ENCODE measurements at places on chromosomes 4 and X.

DNA sequence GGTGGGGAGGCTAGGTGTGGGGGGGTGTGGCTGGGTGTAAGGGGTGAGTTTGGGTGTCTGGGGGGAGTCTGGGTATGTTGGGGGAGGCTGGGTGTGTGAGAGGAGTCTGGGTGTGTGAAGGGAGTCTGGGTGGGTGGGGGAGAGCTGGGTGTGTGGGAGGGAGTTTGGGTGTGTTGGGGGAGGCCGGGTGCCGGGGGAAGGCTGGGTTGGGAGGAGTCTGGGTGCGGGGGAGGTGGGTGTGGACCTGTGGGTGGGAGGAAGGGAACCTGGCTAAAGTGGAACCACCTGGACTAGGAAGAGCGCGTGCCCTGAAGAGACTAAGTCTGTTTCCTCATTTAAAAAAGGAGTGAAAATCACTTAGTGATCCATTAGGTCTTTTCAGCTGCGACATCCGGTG, 18.3 kb downstream of the SPON2 start:
- DNase-seq, result no peak

- DNase-seq, result no peak
Measured at GRCh38 chrX:149531599-149531998, 9.2 kb upstream of the EOLA1 start.

- no peak for DNase-seq
Measured at GRCh38 chr4:133096972-133097371, 52.1 kb upstream of the PCDH10 start.

GRCh38 chr4:88008122-88008742, 797 bp downstream of the PKD2 start:
- no peak for DNase-seq

DNA sequence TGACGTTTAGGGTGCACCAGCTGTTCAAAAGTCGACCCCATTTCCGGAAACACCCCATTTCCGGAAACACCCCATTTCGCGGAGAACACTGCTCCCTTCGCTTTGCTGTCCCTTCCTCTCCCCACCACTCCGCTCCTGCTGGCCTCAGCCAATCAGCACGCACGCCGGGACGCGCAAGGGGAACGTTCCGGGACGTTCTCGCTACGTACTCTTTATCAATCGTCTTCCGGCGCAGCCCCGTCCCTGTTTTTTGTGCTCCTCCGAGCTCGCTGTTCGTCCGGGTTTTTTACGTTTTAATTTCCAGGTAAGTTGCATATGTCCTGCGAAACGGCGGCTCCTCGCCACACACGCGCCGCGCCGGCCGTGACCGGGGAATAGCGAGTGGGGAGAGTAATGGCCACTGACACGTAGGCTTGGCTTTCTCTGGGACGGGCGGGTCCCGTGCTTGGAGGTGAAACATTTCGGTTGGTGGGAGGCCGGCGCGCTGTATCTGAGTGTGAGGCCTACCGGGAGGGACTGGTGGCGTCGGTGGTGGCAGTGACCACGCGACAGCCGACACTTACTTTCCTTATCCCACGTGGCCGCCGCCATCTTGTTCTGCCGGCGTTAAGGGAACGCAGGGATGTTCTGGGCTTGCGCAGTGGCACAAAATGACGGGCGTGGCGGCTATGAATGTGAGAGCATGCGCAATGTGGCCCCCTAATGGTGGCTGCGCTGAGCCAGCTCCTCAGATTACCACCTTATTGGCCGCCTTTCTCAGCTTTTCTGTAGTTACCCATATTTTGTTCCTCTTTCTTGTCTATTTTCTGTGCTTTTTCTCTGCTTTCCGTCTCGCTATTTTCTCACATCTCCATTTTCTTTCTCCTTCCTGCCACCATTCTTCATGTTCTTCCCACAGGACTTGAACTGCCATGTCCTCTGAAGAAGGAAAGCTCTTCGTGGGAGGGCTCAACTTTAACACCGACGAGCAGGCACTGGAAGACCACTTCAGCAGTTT, at the start of gene RBM3:
RBM3 (plus strand) TSS at position 215 of the 997 bp plus-strand sequence; CDS start at position 912, 697 bp downstream.
- DNase-seq, result peak; percentile 70

DNA sequence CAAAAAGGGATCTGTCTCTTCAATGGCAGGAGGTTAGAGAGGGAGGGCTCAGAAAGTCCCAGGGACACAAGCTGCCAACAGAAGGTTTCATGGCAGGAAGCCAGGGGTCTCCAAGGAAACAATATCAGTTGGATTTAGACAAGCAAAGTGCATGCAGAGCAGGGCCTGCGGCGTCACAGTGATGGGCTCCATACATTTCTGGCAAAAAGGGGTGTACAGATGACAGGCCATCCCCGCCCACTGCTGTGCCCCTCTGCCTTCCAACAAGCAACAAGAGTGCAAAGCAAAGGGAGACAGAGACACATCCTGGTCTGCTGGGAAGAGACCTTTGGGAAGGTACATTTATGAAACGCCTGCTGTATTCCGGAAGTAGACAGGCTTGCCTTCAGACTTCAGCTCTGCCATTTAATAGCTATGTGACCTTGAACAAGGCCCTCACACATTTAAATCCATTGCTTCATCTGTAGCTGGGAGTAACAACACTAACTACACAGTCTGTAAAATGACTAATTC, 121.2 kb downstream of the AFAP1 start:
- DNase-seq, result no peak

DNA sequence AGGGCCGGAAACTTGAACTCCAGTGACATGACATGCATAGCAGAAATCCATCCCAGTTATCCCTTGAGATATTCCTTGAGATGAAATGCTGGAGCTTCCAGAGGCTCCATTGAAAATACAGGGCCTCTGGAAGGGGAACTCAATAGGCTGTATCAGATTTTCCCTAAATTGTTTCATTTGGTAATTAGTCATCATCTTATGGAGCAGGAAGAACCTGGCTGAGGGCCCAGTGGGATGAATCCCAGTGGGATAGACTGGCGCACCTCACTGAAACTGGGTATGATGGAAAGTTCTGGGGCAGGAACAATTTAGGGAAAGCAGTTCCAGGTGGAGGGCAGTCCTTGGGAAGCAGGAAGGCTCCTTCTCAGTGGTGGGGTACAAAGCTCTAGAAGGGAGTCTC, 307.8 kb upstream of the DIPK2B start:
- no peak for DNase-seq

DNA sequence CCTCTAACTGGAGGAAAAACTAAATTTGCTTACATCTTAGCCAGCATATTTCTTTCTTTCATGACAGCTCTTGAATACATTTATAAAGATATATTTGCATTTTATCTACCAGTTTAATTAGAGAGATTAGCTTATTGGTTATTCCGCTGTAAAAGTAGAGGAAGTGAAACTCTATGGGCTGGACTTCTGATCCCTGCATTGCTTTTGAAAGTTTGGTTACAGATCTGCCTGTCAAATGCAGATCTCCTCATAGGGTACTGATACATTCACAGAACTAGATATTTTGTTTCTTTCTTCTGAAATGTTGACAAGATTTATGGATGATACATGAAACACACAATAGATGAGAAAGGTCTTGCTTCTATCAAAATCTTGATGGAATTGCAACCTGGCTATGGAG, 581.4 kb upstream of the AADAT start:
- DNase-seq, result no peak

GRCh38 chr4:72209600-72209999, 177.8 kb downstream of the NPFFR2 start:
- DNase-seq, result no peak

DNA sequence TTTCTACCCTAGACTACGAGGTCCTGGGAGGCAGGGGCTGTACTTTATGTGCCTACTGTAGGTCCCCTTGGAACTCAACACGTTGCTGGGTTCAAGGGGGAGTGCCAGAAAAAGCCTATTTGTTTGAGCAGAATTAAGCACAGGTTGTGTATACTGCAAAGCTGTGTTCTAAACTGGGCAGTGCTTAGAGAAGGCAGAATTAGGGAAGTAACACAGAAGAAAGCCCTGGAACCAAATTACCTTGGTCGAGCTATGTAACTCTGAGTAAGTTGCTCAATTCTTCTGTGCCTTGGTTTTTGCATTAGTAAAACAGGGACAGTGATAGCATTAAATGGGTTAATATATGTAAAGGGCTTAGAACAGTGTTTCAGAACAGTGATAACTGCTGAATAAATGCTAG, 245.0 kb upstream of the SFRP2 start:
- DNase-seq, result no peak

DNA sequence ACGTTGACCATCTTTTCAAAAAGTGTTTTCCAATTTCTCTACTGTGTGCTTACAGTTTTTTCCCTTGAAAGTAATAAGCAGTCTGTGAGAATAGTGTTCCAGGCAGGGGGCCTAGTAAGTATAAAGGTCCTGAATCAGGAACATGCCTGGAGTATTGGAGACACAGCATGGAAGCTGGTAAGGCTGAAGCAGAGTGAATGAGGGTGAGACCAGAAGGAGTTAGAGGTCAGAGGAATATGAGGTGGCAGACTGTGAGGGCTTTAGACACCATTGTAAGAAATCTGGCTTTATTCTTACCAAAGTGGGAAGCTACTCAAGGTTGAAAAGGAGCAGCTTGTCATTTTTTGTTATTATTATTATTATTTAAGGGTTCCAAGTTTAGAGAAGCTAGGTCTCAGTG, 107.4 kb downstream of the CT47B1 start:
- no peak for DNase-seq

GRCh38 chr4:30399476-30399875, 320.7 kb upstream of the PCDH7 start:
- no peak for DNase-seq

DNA sequence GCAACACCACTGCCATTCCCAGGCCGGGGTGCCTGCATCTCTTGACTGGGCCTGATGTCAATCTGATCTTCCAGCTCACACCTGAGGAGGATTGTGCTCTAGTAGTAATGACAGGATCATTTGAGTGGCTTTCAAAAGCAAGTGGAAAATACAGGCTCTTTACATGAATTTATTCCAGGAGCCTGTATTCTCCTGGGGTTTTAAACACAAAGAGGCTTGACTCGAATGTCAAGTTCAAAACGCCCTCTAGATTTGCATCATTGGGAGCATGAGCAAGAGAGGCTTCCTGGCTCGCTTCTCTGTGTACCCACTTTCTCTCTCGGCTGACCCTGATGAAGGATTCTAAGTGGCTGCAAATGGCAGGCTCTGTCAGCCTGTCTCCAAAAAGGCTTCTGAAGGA, 199.5 kb upstream of the PUDP start:
- no peak for DNase-seq

DNA sequence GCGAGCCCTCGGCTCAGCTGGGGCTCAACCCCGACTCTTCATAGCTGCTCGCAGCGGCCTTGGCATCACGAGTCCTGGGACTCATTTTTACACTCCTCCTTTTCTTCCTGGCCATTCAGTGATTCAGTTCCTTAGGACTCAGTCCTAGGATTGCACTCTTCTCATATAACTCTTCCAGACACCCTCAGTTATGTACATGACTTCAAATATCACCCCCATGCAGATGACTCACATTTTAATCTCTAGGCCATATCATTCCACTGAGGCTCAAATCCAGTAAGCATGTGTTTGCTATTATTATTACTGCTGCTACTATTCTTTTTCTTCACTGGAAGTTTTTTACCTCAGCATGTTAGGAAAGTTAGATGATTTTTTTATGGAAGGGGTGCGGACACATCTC, 14.4 kb downstream of the ITGB1BP2 start:
- DNase-seq, result no peak

DNA sequence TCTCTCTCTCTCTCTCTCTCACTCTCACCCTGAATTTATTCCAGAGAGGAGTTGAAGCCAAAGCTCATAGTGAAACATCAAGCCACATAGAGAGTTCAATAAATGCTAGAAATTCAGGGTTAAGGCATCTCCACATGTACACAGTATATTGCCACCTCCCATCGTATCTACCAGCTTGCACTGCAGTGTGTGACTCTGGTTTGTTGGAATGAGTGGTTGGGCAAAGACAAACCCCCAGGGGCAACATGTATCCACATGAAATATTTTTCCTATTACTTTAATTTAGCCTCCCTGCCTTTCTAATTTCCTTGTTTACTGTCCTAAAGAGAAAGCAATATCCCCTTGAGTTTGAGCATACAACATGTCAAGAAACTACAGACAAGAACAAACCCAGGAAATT, 247.3 kb downstream of the SPATA18 start:
- DNase-seq, result no peak

- DNase-seq, result no peak
Measured at GRCh38 chrX:131828482-131828881, 194.6 kb upstream of the STK26 start.

DNA sequence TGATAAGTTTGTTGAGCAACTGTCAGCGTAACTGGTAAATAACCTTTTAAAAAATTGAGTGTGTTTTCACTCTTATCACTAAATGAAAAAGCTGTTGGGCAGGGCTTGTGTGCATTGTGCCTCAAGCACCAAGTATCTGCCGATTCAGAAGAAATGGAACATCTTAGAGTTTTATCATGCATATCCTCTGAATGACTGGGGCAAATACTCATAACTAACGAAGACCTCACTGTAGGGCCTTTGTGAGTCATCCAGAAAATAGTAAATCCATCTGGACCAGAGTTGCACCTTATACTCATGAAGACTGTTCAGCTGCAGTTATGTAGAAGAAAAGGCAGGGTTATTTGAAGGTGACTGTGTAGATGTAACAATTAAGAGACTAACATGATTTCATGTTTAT, 222.1 kb downstream of the CAMK2D start:
- no peak for DNase-seq

GRCh38 chr4:146633471-146633800, 5.3 kb upstream of the POU4F2 start:
- DNase-seq, result no peak

GRCh38 chr4:2950221-2950989, 12.8 kb downstream of the NOP14 start:
- DNase-seq, result no peak

GRCh38 chrX:57417827-57418226, 131.3 kb downstream of the FAAH2 start:
- no peak for DNase-seq

DNA sequence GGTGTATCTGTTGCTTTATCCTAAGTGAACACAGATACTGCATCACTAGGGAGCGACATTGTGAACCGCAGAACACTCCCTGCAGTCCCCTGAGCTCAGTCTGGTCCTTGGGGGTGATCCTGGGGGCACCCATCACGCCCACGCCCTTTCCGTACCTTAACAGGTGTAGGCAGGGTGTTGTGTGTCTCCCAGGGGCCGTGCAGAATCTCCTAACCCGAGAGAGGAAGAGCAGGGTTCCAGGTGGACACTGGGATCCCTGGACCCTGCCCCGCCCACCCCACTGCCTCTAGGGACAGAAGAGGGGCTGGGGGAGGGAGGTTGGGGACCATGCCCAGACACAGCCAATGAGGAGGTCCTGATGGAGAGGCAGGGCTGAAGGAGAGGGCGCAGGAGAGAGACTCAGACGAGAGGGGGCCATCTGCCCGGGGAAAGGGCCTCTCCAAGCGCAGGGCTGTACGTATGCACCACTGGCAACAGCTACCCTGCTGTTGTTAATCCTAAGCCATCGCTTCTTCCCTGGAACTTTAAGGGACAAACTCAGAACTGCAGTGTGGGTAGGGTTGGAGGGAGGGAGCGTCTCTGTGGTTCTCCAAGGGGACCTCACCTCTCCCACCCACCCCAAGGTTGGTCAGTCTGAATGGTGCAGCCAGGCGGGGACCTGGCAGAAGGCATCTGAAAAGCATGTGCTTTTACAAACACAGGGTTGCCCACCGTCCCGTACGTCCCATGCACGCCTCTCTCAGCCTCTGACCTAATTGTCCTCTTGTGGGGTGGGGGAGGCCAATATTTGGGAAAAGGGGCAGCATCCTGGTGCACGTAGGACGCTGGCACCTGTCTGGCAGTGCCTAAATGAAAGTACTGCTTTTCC, 2.5 kb downstream of the P2RY8 start:
- DNase-seq, result no peak

Data from HFF-Myc (cell line).